ENCODE measurements at places on chromosomes 4 and X. TPM values are rescaled to one million over a fixed set of nuclear protein-coding genes. Genes with fewer than 3 reads are reported as not detected.

DNA sequence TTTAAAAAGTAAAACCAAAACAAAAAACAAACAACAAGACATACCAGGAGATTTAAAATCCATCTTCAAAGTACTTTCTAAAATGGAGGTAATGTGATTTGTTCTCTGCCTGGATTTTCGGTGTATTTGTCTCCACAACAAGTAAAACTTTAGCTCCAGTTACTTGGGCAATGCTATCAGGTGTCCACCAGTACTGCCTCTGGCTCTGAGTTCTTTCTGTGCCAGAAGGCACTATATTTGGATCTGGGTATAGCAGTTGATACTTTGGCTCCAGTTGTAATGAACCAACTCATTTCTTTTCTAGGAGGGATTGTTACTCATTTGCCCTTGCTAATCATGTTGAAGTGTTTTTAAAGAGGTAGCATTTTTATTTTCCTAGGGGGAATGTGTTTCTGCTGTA, 9.5 kb upstream of the PDLIM5 start:
- no peak for DNase-seq

DNA sequence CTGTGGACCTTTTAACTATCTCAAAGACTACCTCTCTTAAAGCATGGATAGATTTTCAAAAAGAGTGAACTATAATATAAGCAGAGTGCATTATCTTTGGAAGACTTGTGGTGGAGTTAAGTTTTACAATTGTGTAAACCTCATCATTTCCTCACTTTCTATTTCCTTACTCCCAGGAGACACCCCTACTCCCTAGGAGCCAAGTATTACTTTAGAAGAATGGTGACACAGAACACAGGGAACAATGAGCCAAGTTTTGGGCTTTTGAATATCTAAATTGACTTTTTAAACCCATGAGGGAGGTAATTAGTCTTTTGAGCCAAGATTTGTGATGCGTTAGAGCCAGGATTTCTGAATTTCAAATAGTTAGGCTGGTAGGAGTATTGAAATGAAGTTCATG, 78.9 kb upstream of the UNC5C start:
- DNase-seq, result no peak

DNA sequence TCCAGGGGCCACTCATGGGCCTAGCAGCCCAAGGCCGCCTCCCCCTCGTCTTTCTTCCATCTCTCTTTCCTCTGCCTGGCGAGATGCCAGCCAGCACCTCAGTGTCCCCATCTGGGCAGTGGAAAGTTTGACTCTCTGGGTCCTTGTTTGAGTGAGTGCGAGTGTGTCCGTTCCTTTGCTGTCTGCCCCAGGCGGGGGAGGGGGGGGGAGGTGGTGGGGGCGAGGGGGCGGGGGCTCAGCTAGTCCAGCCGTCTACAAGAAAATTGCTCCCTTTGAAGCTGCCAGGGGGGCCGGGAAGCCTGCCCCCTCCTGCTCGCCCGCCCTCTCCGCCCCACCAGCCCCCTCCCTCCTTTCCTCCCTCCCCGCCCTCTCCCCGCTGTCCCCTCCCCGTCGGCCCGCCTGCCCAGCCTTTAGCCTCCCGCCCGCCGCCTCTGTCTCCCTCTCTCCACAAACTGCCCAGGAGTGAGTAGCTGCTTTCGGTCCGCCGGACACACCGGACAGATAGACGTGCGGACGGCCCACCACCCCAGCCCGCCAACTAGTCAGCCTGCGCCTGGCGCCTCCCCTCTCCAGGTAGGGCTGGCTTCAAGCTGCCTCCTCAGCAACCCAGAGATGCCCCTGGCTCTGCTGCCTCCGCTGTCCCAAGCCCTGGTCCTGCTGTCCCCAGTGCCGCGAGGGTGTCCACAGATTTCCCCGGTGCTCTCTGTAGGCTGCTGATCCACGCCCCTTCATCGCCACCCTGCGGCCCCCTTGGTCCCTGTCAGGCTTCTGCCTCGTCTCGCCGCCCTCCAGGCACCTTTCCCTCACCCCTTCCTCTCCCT, at the start of gene BGN:
BGN (plus strand) TSS at position 440 of the 821 bp plus-strand sequence. CDS start 9,652 bp downstream, outside the sequence.
- peak; percentile 74 for DNase-seq

- peak; percentile 62 for DNase-seq
Measured at GRCh38 chr4:95409127-95409526, 139.6 kb downstream of the UNC5C start.

- no peak for DNase-seq
Measured at GRCh38 chrX:71565474-71566041, 12.7 kb upstream of the GCNA start.

DNA sequence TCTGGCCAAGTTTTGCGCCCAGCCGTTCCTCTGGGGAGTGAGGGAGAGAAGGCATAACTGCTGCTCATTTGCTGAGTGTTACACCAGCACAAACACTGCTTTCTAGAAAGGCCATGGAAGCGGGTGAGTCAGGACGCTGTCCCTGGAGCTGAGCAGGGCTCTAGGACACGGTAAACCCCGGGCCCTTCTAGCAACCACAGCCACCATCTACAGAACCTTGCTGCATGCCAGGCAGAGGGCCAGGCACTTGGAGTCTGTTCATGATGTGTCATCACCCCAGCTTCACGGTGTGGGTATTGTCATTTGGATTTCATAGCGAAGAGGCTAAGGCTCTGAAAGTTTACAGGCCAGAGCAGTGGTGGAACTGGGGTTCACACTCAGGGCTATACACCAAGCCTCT, 31.8 kb upstream of the C4orf50 start:
- peak; percentile 3 for DNase-seq

DNA sequence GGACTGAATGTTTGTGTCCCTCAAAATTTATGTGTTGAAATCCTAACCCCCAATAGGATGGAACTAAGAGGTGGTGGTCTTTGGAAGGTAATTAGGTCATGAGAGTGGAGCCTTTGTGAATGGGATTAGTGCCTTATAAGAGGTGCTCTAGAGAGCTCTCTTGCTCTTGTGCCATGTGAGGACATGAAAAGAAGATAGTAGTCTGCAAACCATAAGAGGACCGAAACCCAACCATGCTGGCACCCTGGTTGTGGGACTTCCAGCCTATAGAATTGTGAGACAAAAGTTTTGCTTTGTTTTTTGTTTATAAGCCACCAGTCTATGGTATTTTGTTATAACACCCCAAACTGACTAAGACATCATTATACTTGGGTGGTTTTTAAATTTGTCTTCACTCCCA, 417.1 kb downstream of the ANKRD50 start:
- DNase-seq, result no peak

DNA sequence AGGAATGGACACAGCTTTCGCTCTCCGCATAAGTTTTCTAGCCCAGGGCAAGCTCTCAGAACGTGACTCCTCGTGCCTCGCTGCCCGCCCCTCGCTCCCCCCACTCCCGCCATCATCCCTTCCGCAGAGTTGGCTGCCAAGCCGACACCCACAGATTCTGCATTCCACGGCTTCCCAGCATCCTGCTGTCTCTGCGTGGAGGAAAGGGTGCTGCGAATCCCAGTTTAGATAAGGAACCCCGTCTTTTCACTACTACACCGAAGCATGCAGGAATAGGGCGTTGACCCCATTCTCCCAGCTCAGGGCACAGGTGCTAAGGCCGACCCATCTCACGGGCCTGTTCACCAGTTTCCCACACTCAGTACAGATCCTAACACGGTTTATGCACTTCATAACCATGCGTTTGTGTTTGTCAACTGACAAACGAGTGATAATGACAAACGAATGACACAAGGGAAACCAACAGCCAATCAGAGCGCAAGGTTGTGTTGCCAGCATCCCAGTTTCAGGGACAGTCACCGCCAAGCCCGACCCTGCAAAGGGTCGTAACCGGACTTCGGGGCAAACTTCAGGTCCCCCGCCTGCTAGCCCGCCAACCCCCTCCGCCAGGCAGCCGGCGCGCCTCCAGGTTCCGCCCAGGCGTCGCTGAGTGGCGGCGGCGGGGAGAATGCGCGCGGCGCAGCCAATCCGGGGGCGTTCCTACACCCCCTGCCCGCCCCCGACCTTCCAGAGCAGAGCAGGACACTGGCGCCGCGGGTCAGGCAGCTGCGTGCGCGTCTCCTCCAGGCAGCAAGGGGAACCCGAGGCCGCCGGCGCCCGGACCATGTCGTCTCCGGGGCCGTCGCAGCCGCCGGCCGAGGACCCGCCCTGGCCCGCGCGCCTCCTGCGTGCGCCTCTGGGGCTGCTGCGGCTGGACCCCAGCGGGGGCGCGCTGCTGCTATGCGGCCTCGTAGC, at the start of gene CYP2U1:
CYP2U1 (plus strand) TSS at position 729 of the 954 bp plus-strand sequence; CDS start at position 824, 95 bp downstream.
- peak; percentile 74 for DNase-seq

DNA sequence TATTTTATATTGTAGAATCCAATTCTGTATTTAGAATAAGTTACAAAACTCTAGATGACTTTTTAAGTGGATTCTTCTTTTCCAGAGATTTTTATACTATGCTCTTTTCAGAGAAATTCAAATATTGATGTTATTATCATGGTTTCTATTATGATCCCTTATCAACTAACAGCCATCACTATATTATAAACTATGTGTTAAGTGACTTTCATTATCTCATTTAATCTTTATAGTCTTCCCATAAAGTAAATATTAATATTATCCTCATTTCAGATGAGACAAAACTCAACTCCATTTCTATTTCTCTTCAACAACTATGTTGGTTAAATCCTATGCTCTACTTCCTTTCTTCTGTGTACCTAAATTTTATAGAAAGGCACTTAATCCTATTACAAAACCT, 132.6 kb downstream of the ANKRD50 start:
- no peak for DNase-seq

DNA sequence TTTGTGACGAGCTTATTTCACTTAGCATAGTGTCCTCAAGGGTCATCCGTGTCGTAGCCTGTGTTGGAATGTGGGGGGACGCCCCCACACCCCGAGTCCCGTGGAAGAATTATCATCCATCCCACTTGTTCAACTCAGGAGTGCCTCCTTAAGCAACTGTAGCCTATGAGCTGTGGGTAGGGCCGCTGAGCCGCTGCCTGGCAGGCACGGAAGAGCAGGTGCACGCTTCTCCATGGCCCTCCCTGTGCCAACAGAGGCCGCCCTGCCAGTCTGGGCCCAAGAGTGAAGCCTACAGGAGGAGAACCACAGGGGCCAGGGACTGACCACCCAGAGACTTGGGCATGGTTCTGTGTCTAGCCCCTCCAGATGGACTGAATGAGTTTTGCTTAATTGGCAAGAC, 2.3 kb upstream of the RGS12 start:
- no peak for DNase-seq

DNA sequence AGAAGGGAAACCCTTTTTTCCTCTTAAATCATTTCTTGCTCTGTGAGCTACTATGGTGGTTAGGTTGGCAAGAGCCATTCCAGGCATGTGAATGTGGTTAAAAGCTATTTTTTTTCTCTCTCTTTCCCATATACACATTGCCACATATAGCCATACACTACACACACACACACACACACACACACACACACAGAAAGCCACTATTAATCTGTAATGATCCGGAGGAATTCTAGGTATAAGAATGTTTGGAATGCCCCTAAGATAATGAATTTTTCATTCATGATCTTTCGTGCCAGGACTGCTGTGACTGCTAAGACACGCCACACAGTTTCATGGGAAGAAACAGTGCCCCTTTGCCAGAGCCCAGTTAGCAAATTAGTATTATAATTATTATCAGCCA, 21.8 kb upstream of the TLL1 start:
- DNase-seq, result no peak

- DNase-seq, result no peak
Measured at GRCh38 chr4:82084747-82085146, 289.0 kb downstream of the HNRNPD start.

DNA sequence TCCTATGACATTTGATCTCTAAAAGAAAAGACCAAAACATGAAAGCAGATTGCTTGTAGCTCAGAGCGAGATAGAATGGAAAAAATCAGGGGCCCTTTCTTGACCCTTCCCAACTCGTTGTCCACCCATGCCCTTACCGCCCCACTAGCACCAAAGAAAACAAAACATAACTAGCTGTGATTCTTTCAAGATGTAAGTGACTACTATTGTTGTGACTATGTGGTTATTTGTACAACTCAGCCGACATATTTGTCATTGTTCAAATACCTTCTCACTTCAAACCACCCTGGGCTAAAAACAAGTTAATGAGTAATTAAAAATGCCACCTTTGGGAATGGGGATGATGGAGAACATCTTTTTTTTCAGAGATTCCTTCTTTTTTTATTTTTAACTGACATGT, 171.2 kb upstream of the GPC4 start:
- DNase-seq, result peak; percentile 62

The CD40LG gene
- total RNA-seq, result not detected

The EMCN gene
- total RNA-seq, result 0.05 TPM

The BLOC1S4 gene
- total RNA-seq, result 15.4 TPM

Data from M059J (cell line).